ENCODE measurements at places on chromosomes 11 and 22.

DNA sequence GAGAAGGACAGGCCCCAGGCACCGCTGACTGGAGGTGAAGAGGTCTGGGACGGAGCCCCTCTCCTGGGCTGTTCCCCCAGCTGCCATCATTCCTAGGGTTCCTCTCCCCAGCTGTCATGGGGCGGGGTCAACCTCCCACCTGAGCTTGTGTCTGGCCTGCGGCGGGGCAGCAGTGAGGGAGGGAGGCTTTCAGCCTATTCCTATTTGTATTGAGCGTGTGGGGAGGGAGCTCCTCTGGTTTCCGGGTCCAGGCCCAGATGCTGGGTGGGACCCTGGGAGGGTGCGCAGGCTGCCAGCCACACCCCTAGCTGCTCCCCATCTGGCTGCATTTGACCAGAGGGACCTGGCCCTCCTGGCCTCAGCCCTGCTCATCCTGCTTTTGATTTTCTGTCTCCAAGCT is 13.7 kb downstream of the TSPAN4 start:
- DNase-seq = no peak

DNA sequence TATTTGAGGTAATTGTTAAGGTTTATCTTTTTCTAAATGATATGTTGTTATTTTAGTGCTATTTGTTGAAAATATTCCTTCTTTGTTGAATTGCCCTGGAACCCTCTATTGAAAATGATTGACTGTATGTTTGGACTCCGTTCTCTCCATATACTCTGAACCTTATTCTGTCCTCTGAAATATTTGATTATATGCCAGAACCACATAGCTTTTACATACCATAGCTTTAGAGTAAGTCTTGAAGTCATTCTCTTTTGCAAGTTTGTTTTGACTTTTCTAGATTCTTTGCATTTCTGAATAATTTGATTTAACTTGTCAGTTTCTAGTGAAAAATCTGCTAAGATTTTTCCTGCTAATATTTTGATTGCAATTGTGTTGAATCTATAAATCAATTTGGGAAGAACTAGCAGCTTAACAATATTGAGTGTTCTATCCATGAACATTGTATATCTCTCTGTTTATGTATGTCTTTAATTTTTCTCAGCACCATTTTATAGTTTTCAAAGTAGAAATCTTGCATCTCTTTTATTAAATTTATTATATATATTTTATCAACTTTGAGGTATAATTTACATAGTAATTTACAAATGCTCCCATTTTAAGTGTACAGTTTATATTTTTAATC is 51.7 kb upstream of the PITPNB start:
- no peak for DNase-seq

- peak; percentile 68 for DNase-seq
Measured at GRCh38 chr11:106087815-106088435, 10.5 kb downstream of the AASDHPPT start.

GRCh38 chr11:47478651-47479329 is 29.9 kb upstream of the RAPSN start:
- no peak for DNase-seq

DNA sequence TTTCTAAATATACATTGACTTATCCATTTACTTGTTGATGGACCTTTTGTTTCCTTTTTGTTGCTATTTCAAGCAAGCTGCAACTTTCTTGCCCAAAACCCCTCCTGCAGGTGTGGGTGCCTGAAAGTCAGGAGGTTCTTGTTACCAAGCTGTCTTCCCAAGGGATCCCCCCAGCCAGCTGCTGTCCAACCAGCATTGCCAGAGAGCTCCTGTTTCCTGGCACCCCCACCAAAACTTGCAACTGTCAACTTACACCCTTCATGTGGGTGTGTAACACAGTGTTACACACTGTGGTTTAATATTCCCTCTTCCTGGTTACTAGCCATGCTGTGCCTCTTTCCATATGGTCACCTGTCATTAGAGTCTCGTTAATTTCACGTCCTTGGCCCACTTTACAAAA is 1.6 kb upstream of the KRTAP5-1 start:
- no peak for DNase-seq

DNA sequence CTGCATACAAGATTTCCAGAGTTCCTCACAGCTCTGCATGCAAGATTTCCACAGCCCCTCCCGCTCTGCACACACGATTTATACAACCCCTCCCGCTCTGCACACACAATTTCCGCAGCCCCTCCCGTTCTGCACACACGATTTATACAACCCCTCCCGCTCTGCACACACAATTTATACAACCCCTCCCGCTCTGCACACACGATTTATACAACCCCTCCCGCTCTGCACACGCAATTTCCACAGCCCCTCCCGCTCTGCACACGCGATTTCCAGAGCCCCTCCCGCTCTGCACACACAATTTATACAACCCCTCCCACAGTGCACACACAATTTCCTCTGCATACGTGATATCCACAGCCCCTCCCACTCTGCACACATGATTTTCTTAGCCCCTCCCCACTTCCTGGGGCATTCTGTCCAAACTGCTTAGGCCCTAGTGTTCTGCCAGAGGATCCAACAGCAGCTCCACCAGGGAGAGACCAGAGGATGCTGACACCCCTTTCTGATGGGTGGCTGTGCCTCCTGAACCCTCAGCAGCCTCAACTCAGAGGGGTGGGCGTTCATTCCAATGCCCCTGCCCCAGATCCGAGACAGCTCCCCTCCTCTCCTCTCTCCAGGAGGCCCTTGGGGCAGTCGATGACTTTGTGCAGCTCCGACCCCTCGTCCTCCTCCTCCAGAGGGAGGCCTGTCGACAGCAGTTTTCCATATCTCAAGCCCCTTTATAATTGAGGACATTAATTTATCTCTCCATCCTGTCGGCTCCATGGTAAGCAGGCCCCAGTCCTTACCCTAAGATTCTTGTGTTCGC is 671.7 kb downstream of the BRD1 start:
- DNase-seq = peak; percentile 9

DNA sequence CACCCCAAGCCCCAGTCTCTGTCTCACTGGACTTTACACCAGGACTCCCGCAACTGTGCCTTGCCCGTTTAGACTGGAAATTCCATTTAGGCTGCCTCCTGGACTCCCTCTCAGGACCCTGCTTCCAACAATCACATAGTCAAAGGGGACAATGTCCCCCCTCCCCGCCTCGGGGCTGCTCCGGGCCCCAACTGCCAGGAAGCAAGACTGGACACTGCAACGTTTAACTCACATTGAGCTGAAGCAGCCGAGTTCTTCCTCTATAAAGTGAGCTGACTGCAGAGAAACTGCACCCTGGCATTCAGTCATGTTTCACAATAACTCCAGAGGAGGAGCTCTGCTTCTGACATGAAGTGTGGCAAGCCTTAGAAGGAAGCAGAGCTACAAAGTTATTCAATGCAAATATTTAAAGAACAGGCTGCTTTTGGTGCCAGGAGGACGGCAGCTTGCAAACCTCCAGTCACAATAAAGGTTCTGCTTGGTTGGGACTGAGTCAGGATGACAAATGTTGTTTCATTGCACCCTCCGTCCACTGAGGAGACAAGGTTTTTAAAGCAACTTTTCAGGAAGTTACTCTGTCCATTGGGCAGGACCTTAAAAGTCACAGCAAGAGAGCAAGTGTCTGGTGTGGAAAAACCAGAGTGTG is 19.9 kb downstream of the PACSIN2 start:
- DNase-seq = peak; percentile 95

DNA sequence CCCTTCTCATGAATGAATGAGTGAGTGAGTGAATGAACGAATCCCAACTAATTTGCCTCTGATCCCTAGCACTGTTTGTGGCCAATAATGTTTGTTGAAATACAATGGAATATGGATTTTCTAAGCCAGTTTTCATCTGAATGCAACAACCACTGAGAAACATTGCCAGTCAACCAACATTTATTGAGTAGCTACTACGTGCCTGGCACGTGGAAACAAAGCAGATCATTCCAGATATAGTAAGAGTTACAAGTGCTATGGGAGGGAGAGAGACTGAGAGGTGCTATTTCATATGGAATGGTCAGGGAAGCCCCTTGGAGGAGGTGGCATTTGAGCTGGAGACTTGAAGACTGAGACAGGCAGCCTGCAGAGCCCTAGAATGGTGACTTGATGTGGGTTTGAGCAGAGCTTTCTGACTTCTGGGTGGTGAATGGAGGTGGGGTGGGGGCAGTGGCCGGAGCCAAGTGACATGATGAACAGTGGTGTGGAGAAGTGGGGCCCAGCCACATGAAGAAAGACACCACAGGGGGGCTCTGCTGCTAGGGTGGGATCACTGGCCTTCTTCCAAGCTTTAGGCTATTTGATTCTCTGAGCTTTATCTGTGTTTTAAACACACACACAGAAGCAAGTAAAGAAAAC is 35.1 kb upstream of the SMTN start:
- DNase-seq = no peak

- no peak for DNase-seq
Measured at GRCh38 chr11:110198031-110198729, 98.2 kb downstream of the RDX start.

DNA sequence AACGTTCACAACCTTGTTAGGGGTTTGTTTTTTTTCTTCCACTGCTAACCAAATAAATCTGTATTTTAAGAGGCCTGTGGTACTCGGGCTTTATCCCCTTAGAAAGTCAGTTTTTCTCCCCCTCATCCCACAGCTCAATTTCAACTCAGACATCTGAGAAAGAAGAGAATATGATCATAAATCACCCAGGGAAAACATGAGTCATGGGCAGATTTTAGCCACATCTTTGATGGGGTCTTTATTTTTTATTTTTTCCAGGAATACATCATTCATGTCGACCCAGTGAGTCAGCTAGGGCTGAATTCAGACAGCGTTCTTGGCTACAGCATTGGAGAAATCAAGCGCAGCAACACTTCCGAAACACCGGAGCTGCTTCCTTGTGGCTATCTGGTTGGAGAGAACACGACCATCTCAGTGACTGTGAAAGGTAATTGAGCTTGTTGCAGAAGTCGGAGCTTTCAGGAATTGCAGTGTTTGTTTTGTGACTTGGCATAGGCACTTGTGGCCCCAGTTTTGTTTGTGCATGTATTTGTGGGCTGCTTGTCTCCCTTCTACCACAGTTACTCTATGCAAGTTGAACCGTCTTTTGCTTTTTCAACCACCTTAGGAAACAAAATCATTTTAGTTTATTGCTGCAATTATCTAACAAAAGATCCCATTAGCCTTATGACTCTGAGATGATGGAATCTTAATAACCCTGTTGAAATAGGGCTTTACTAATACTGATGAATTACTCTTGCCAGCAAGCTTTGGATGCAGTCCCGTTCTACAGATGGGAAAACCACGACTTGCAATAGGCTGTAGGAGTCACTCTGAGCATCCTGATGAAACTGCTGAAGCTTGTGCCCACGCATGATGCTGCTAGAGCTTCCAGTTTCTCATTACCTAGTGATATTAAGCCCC is 62.7 kb downstream of the DBX1 start:
- no peak for DNase-seq

DNA sequence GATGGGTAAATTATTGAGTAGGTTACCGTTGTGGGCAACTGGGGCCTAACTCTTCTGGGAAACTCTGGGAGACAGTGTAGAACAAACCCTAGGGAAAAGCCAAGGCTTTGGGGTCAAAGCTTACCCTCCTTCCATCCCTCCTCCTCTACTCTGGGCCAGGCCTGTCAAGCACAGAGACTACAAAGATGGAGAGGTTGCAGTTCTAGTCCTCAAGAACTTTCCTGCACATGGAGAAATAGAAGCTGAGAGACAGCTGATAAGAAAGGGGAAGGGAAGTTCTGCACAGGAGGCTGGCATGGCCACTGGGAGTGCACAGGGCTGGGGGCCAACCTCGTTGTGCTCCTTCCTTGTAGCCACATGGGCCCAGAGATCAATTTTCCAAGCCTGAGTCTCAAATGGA is 67.2 kb upstream of the ALX4 start:
- no peak for DNase-seq
